ENCODE measurements at places on chromosomes 11 and 22.

DNA sequence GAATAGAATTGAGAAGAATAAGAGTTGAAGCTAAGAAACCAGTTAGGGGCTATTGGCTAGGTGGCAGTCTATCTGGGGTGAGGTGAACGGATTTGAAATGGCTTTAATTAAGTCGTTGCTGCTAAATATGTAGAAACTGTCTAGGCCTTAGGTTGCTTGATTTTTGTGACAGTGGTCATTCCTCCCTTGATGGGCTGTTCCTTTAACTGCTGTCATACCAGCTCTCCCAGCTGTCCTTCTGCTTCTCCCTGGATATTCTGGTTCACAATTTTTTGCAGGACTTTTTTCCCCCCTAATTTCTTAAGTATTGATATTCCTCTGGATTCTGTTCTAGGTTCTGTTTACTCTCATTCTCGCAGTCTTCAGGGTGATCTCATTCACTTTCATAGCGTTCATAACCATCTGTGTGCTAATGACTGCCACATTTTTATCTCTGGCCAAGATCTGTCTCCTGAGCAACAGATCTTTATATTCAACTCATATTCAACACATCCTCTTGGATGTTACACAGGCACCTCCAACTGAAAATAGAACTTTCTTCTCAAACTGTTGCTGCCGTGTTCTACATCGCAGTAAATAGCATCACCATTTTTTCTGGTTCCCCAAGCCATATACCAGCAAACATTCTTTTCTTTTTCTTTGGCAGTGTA lies 134.1 kb downstream of the UVRAG start:
- DNase-seq: peak; percentile 46

DNA sequence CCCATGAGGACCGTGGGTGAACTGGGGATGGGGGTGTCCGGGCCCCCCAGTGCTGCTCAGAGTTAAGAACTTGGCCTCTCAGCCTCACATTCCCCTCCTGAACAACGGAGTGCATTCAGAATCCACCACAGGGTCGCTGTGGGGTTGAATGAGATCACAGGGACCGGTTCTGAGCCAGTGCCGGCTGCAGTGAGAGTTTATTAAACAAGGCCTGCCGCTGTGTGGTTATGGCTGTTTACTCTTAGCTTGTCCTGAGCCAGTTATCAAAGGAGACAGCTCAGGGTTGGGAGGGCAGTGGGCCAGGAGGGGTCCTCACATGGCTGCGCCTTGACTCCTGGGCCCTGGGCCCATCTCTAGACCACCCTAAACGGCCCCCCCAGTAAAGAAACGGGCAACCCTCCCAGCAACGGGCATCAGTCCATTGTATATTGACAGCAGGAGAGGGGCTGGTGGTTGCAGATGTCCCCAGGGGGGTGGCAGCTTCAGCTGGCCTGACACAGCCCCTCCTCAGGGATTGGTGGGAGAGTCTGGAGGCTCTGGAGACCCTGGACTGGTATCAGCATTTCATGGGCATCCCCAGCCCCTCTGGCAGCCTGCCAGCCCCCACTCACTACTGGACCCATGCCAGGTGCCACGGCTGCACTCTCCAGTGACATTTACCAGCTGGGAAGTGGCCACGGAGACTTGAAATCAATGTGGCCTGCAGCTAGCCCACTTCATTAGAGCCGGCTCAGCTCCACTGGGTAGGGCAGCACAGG lies 15.1 kb upstream of the CABP7 start:
- DNase-seq: peak; percentile 15

DNA sequence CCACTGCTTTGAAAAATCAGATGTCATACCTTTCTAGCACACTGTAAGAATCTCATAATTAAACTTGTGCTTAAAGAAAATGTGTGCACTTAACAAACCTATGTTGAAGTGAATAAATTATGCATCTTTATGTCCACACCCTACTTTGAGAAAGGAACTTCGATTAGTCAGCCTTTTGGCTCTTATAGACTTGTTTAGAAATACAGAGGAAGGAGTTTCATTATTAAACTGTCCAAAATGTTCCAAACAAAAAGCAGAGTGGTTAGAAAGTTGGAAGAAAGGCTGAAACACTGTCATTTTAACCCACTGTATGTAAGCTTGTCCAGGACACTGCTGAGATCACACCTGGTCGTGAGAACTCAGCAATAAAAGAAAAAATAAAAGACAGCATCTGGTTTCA lies 863.2 kb upstream of the CHORDC1 start:
- DNase-seq: no peak

DNA sequence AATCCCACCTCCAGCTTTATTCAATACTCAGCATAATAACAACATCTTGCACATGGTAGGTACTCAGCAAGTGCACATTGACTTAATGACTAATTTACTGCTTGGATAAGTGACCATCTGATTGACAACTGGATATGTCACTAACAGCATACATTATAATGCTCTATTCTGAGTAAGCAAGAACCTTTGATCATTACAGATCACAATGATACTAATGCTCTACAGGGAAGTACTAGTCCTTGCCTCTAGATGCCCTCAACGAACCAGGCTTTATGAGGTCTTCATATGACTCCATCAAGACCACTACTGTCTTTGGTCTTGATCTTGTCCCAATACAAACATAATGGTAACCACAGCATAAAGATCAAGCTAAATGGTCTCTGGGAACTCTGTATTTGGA lies 167.6 kb upstream of the MTMR2 start:
- no peak for DNase-seq

- no peak for DNase-seq
Measured at GRCh38 chr22:39318507-39319283, 728 bp downstream of the RPL3 start.

DNA sequence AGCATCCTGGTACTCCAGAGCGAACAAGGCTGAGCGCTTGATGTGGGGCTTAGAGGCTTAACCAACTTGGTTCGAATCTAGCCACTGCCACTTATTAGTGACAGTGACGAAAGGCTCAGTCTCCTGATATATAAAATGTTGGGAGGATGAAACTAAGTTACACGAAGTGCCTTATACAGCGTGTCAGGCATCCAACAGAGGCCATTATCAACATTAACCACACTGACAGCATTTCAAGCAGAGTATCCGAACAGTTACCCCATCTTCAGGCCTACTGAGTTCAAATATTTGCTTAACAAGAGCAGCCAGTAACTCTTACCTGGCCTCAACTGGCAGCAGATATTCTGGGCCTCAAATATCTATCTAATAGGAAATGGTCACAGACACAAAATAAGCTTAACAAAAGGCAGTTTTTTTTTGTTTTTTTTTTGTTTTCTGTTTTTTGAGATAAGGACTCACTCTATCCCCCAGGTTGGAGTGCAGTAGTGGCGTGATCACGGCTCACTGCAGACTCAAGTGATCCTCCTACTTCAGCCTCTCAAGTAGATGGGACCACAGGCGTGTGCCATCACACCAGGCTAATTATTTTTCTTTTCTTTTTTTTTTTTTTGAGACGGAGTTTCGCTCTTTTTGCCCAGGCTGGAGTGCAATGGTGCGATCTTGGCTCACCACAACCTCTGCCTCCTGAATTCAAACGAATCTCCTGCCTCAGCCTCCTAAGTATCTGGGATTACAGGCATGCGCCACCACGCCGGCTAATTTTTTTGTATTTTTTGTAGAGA lies 2.9 kb downstream of the SERPIND1 start:
- no peak for DNase-seq

DNA sequence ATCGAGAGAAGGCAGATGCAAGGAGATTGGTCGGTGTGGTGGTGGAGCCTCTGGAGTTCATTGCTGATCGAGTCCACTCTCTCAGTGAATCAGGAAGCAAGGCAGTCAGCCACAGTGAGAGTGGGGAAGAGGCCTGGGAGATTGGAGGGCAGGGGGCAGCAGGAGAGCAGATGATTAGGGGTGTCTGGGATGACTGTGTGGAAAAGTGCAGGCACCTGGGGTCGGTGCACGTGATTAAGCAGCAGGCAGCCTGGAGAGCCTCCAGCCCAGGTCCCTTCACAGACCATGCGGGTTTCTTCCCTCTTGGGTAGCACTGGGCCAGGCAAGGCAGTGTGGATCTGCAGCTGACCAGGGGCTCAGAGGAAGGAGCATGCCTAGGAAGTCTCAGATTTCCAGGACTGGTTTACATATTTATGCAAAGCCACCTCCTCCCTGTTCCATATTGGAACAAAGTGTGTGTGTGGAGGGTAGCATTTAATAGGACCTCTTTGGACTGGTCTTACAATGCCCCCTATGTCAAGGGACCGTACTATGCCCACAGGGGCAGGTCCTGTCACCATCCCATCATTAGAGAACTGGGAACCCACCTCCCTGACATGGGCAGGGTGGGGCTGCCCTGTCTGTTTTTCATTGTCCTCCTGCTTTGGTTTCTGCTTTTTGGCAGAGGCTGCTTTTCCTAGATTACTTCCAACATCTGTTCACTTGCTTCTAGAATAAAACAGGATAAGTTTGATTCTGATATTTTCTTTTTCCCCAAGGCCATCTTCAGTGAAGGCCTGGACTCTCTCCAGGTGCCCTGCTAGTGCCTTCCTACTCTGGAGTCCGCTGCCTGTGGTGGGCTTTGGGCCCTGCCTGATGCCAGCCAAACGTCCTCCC lies 14.0 kb upstream of the GDPD5 start:
- DNase-seq: no peak

- peak; percentile 63 for DNase-seq
Measured at GRCh38 chr11:129117595-129118350, 74.4 kb downstream of the ARHGAP32 start.

GRCh38 chr11:57274904-57275498 lies 38.0 kb upstream of the APLNR start:
- DNase-seq: no peak

GRCh38 chr22:39723463-39723862 lies 152.9 kb downstream of the CACNA1I start:
- no peak for DNase-seq

GRCh38 chr22:36368359-36368983 lies 19.3 kb downstream of the MYH9 start:
- no peak for DNase-seq

- peak; percentile 95 for DNase-seq
Measured at GRCh38 chr11:64396079-64396591, 37.2 kb downstream of the RPS6KA4 start.

- DNase-seq: no peak
Measured at GRCh38 chr11:932435-932834, 6.8 kb downstream of the AP2A2 start.

GRCh38 chr11:123158033-123159003 lies 36.7 kb downstream of the CLMP start:
- no peak for DNase-seq

GRCh38 chr11:33668951-33669596 lies 31.6 kb downstream of the C11orf91 start:
- no peak for DNase-seq

DNA sequence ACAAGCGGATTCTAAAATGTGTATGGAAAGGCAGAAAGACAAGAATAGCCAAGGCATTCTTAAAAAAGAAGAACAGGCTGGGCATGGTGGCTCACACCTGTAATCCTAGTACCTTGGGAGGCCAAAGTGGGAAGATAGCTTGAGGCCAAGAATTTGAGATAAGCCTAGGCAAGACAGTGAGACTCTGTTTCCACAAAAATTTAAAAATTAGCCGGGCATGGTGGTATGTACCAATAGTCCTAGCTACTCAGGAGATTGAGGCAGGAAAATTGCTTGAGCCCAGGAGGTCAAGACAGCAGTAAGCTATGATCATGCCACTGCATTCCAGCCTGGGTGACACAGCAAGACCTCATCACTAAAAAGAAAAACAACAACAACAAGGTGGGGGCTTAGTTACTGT lies 46.0 kb upstream of the PPP2R1B start:
- no peak for DNase-seq

GRCh38 chr11:116976941-116977570 lies 121.2 kb downstream of the SIK3 start:
- DNase-seq: peak; percentile 15

DNA sequence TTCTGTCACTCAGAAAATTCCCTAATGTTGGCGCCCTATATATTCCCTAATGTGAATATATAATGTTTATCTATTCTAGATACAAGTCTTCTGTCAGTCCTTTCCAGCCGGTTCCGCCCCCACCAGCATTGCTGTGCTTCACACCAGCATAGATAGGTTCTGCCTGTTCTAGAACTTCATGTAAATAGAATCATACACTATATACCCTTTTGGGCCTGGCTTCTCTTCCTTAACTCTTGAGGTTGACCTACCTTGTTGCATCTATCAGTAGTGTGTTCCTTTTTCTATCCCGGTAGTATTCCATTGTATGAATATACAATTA lies 34.6 kb downstream of the OTOG start:
- DNase-seq: no peak

DNA sequence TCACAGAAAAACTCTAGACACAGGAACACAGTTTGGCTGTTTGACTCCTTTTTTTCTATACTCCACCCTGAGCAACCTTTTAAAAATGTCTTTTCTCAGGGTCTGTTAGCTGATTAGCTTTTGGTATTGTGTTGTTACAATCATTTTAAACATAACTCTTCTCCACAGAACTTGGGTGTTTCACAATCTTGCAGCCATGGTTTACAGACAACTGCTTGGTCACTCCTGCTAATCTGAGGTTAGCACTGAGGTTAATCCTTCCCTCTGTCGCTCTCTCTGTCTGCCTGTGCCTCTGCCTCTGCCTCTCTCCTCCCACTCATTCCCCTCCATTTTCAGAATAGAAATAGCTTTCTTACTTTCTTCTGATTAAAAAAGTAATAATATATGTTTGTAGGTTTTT lies 62.4 kb upstream of the ZBED5 start:
- DNase-seq: no peak

DNA sequence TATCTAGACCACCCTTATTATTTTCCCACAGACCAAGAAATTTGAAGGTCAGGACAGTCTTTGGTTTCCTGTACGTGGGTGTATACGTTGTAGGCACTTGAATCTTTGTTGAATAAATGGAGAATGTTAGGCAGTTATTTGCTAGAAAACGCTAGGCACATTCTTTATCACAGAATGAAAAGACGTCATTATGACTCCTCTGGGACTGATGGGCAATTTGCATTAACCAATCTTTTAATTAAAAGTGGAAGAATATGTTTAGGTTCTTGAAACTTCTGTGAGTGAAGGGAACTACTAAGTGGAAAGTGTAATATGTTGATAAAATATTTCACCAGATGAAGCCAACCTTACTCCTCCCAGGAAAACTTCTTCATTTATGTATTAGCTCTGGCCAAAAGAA lies 5.7 kb downstream of the CAT start:
- no peak for DNase-seq

- DNase-seq: no peak
Measured at GRCh38 chr11:119700030-119700429, 29.0 kb downstream of the NECTIN1 start.

GRCh38 chr22:38866399-38867123 lies 5.5 kb downstream of the CBX6 start:
- no peak for DNase-seq

- DNase-seq: no peak
Measured at GRCh38 chr11:124602193-124602592, 9.0 kb upstream of the PANX3 start.

DNA sequence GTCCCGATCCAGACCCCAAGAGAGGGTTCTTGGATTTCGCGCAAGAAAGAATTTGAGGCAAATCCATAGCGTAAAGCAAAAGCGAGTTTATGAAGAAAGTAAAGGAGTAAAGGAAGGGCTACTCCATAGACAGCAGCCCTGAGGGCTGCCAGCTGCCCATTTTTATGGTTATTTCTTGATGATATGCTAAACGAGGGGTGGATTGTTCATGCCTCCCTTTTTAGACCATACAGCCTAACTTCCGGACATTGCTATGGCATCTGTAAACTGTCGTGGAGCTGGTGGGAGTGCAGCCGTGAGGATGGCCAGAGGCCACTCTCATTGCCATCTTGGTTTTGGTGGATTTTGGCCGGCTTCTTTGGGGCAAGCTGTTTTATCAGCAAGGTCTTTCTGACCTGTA lies 19.4 kb upstream of the SHANK3 start:
- no peak for DNase-seq

- no peak for DNase-seq
Measured at GRCh38 chr11:114783805-114784204, 105.5 kb downstream of the NXPE2 start.

GRCh38 chr11:70313945-70314344 lies 43.5 kb downstream of the PPFIA1 start:
- DNase-seq: no peak

All from NCI-H2171 treated with DMSO at 0.1 percent for 48 hours (cell line).